ENCODE measurements at places on chromosomes 1 and 21.

DNA sequence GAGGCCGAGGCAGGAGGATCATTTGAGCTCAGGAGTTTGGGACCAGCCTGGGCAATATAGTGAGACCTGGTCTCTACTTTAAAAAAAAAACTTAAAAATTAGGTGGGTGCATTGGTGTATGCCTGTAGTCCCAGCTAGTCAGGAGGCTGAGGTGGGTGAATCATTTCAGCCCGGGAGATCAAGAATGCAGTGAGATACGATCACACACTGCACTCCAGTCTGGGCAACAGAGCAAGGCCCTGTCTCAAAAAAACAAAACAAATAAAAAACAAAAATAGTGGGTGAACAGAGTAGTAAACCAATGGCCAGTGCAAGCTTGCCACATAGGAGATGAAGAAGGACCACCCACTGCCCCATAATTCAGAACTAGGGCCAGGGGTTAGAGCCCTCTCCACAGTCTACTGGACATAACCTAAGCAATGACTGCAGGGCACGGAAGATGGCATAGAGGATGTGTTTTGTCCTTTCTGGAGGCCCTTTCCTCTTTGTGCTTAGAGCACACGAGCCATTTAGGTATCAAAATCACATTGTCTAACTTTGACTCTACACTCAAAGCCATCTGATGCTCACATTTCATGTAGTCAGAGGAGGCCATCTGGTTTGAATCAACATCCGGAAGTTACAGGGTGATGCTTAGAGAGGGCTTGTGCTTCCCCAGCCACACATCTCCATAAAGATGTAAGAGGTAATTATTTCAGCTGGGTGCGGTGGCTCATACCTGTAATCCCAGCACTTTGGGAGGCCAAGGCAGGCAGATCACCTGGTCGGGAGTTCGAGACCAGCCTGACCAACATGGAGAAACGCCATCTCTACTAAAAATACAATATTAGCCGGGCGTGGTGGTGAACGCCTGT lies 12.6 kb downstream of the CD2 start:
- no peak for DNase-seq

- no peak for DNase-seq
Observed at GRCh38 chr1:233268389-233269022, 27.0 kb downstream of the PCNX2 start.

DNA sequence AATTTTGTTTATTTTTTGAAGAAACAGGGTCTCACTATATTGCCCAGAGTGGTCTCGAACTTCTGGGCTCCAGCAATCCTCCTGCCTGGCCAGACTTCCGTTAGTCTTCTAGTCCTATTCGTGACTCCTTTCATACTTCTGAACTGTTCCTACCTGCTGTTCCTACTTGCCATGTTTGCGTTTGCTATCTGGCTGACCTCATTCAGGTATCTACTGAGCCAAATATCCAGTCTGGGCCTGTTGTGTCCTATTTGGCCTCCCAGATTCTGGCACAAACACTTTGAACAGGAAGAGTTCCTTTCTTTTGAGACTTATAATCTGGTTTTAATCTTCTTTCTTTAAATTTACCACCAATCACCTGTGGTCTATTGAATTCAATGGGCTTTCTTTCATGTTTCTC lies 6.9 kb upstream of the NR1I3 start:
- DNase-seq = no peak

- no peak for DNase-seq
Observed at GRCh38 chr1:247322849-247323586, 8.6 kb downstream of the ZNF496 start.

- no peak for DNase-seq
Observed at GRCh38 chr1:31161571-31161970, 78.1 kb downstream of the NKAIN1 start.

GRCh38 chr1:43994794-43995790 lies 3.7 kb downstream of the CCDC24 start:
- DNase-seq = no peak

DNA sequence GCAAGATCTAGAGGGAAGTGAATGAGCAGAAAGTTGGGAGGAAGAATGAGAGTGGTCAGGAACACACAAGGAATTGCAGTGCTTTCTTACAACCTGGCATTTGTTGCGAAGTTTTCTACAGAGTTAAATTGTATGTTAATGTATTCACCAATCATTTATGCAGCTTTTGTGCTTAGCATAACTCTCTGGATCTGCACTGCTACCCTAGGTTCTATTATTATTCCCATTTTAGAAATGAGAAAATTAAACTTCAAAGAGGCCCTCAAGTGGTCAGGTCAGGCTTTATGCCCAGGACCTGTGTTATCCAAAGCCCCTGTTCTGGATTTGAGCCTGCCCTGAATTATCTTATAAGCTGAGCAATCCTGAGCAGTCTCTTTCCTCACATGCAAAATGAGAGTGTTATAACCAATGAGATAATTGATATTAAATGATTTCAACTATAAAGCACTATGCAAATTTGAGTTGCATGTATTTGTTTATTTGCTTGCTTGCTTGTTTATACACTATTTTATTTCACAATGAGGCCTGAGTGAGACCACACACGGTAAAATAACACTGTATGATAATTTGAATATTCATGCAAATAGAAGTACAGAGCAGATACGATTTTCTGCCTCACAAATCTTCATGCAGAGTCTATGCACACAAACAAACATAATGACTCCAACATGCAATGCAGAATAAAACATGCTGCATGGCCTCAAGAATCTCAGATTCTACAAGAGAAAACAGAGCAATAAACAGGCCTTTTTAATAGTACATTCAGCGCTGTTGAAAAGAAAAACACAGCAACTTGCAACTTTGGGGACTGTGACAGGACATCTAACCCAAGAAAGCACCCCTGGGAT lies 323.0 kb downstream of the PLPP3 start:
- no peak for DNase-seq

GRCh38 chr1:162381941-162382750 lies 618 bp downstream of the C1orf226 start:
- DNase-seq = peak; percentile 29

DNA sequence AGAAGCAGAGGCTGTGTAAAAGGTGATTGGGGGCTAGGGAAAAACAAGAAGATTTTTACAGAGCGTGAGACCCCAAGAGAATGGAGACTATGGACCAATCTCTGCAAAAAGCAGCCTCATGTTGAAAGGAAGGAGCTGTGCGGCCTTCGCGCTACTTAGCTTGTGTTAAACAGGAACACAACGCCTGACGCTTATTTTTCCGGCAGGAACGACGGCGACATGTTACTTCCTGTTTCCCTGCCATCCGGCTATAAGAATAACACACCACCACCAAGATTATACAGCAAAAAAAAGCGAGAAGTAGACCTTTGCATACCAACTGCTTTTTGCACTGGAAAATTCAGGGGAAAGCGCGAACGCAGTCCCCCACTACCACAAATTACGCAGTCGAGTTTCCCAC lies 272.7 kb downstream of the FAM72C start:
- no peak for DNase-seq

- no peak for DNase-seq
Observed at GRCh38 chr1:194045416-194045815, 859.0 kb upstream of the B3GALT2 start.

- DNase-seq = no peak
Observed at GRCh38 chr1:87495147-87495546, 166.5 kb downstream of the LMO4 start.

- no peak for DNase-seq
Observed at GRCh38 chr1:195238313-195238712, 1369.9 kb downstream of the KCNT2 start.

GRCh38 chr1:78640462-78640861 lies 9.2 kb upstream of the IFI44 start:
- DNase-seq = no peak

- no peak for DNase-seq
Observed at GRCh38 chr1:232451506-232451905, 178.4 kb downstream of the SIPA1L2 start.

- DNase-seq = no peak
Observed at GRCh38 chr1:228099331-228099732, 3.8 kb downstream of the C1orf35 start.

GRCh38 chr1:212283741-212284140 lies 1.5 kb upstream of the PPP2R5A start:
- DNase-seq = no peak

GRCh38 chr1:47859092-47859743 lies 138.0 kb downstream of the TRABD2B start:
- no peak for DNase-seq

GRCh38 chr21:19700476-19700875 lies 1296.9 kb upstream of the TMPRSS15 start:
- DNase-seq = no peak

- no peak for DNase-seq
Observed at GRCh38 chr21:41545500-41546359, 37.8 kb upstream of the TMPRSS2 start.

- no peak for DNase-seq
Observed at GRCh38 chr1:72690871-72691270, 408.5 kb upstream of the NEGR1 start.

- DNase-seq = no peak
Observed at GRCh38 chr1:63668298-63668697, 75.1 kb downstream of the PGM1 start.

DNA sequence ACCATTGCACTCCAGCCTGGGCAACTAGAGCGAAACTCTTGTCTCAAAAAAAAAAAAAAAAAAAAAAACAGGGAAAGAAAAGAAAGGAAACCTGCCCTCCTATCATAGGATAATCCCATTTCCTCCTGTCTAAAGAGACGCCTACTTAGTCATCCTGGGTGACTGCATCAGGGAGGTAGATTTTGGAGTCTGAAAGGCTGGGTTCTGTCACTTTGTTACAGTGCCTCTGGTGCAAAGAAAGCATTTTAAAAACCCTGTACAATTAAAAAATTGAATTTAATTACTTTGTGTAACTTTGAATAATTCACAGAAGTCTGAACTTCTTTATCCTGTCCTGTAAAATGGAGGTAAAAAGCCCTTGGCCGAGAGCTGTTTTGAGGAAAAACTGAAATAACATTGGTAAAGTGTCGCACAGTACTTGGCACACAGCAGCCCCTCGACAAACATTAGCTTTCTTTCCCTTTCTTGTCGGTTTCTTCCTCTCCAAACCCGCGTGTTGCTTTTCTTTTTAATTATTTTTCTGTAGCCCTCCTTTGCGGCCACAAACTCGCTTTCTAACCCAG lies 657 bp upstream of the HDAC1 start:
- no peak for DNase-seq

DNA sequence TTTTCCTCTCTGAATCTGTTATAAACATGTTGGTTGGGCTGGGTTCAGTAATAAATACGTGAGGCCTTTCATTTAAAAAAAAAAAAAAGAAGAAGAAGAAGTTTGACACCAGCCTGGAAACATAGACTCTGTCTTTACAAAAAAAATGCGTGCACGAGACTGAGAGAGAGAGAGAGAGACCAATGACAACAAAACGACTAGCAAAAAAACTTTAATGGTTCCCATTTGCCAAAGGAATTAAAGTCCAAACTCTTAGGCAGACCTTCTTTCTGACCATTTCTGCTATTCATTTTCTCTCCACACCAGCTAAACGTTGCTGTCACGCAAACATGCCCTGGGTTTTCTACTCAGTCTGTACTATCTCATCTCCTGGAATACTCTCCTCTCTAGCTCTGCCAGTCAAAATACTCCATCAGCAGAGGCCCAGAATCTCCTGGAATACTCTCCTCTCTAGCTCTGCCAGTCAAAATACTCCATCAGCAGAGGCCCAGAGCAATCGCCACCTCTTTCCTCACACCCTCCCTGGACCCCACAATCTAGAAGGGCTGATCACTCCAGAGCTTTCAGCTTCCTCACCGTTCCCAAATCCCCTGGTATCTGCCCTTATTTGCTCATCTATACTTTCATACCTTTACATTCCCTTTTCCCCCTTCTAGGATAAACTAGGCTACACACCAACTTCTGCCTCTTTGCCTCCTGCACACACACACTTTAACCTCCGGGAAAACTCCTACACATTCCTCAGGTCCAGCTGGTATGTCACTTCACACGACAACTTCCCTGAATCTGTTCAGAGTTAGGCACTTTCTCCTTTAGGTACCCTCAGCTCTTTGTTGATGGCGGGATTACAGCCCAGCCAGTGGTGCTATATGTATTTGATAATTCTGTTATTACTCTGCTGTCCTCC lies 100.0 kb downstream of the CDC7 start:
- DNase-seq = no peak

DNA sequence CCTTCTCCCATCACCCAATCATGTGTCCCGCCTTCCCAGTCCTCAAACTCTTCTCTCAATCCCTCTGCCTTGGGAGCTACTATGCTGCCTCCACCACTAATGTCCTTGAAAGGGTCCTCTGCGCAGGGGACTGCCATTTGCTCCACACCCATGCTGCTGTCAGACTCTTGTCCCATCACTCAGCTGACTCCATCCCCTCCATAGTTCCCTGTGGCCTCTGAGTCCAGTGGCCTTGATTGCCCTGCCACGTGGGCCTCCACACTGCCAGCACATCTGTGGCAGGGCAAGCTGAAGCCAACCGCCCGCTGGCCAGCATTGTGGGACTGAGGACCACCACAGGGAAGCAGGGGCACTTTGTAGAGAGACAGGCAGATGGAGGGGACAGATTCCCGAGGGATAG lies 1.3 kb upstream of the TNNT2 start:
- no peak for DNase-seq

- no peak for DNase-seq
Observed at GRCh38 chr21:17901458-17902079, 82.4 kb upstream of the C21orf91 start.

- no peak for DNase-seq
Observed at GRCh38 chr1:116971965-116972673, 29.4 kb upstream of the CD101 start.

GRCh38 chr1:202263628-202264027 lies 70.0 kb downstream of the LGR6 start:
- DNase-seq = no peak

DNA sequence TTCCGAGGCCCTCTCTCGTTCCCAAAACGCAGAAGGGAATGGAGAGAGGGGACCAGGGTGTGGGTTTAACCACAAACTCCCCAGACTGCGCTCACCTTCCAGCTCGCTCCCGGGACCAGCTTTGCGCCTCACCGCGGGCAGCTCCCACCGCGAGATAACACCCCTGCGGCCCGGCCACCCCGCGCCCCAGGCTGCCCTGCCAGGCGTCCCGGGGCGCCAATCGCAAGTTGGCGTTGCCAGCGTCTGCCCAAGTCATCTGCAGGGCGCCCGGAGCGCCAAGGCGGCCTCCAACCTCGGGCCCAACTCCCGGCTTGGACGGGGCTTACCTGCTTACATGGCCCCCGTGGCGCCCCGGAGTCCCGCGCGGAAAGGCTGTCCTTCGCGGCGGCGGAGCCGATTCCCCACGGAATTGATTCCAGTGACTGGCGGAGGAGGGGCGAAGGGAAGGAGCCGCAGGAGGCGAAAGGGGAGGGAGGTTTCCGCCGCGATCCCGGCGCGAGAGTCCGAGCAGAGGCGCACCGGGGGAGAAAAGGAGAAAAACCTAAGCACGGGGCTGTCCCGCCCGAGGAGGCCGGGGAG lies 456 bp downstream of the PTPN14 start:
- DNase-seq = no peak

GRCh38 chr1:90728502-90729287 lies 11.6 kb upstream of the BARHL2 start:
- no peak for DNase-seq

- DNase-seq = no peak
Observed at GRCh38 chr1:22562584-22563583, at the start of gene EPHA8. Gene EPHA8, plus strand, starts transcription at chr1:22563489. Its CDS starts 147 bp downstream, at chr1:22563636.

- no peak for DNase-seq
Observed at GRCh38 chr1:170284951-170285350, 139.2 kb downstream of the NTMT2 start.

Measured in ecto neural progenitor cell (in vitro differentiated cells).